ENCODE measurements at places on chromosomes 5 and 9.

DNA sequence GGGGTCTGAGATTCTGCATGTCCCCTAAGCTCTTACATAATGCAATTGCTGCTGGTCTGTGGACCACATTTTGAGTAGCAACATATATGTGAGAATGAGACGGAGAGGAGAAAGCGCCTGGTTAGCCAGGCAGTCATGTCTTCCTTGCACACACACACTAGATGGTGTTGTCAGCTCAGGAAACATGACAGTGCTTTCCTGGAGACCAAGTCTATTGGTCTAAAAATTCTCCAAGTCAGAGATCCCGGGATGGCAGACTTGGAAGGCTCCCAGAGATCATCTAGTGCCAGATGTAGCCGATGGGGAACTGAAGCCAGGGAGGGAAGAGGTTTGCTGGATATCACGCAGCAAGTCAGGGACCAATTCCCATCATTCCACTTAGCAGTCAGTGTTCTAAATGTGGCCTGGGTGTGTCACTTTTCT, 53.4 kb downstream of the GALNT12 start:
- no peak for DNase-seq

- no peak for DNase-seq
Measured at GRCh38 chr5:148939676-148940075, 113.3 kb downstream of the ADRB2 start.

DNA sequence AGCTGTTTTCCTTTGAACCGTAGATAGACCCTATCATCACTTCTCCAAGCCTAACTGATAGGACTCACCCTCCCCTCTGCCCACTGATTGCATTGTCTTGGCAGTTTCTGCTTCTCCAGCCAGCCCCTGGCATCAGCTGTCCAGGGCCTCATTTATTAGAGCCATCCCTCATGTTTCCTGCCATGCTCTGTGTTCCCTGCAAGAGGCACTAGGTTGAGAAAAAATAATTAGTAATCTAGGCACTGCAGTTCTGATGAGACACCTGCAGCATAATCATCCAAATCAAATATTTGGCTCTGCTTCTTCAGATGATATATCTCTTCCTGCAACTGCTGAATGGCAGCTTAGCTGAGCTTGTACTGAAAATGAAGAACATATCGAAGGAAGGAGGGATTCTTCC, 303.0 kb upstream of the TLE4 start:
- no peak for DNase-seq

DNA sequence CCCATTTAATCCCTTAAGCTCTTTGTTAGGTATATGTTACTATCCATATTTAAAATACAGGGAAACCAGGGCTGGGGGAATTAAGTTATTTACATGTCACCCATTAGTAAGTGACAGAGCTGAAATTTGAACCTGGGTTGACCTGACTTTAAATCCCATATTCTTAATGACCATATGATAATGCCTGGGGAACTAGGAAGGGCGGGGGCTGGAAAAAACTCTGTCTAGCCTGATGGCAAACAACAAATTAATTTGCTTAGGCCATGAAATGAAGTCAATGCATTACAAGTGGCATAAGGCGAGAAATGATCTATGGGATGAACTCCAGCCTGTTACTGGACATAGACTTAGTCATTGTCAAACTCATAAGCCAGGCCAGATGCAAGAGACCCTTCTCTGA, 325.7 kb upstream of the WWC1 start:
- no peak for DNase-seq

DNA sequence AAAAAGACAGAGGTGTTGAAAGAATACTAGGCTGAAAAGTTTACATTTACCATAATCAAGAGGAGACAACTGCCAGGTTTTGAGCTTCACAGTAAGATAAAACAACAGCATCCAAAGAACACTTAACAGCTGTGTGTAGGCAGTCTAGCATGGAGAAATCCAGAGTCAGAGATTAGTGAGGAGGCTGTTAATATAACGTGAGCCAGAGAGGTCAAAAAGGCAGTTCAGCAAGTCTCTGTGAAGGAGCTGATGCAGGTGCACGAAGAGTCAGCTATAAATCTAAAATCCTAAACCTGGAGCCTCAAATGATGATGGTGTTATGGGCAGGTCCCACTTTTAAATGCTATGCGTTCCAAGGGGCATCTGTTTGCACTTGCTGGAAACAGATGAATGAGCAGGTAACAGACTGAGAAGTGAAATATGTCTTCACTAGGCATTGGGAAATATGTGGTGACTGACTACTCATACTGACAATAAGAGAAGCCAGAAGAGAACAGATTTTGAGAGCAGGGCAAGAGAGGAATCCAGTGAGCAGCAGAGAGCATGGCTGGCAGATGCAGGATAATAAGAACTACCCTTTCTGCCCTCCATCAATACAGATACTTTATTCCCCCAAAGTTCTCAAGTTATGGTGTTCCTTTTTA, 8.7 kb downstream of the APTX start:
- no peak for DNase-seq

DNA sequence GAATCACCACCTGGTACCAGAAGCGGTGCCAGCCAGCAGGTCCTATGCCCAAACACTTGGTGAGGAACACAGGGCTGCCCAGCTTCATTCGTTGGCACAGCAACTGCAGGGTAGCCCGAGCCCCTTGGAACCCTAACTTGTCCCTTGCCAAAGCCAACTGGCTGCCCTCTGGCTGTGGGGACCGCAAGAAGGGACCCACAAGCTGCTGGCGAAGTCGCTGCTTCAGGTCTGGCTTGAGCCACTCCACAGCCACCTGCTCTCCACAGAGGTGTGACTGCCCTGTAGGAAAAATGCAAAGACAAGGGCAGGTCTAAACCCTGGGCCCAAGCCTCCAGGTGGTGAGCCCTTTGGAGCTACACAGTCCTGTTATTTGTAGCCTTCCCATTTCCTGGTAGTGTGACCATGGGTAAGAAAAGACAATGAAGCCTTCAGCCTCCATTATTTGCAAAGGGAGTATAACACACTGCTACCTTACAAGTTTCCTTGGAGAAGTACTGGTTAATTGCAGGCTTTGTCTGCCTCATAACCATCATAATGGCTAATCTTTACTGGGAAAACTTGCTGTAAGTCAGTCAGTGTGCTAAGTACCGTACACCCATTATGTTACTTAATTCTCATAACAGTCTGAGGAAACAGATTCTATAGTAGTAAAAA, 1.8 kb downstream of the DND1 start:
- DNase-seq: no peak

All from D721Med (cell line).